NCI-H1930 (cell line): ENCODE measurements at places on chromosomes 5 and 9.

DNA sequence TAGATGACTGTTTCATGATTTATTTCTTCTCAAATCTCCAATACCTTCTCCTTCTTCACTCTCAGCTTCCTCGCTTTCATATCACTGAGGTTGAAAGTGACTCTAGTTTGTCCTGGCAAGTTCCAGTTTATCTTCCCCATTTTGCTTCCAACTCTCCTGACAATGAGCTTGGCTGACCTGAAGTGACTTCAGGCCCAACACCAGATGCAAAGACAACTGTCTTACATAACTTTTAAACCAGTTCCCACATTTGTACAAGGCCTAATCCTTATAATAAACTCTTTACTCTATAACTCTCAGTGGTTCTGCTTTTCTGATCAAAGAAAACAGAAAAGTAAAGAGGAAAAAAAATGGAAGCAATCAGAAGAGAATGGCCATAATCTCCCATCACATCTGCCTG, 22.0 kb downstream of the GNG10 start:
- DNase-seq = no peak

DNA sequence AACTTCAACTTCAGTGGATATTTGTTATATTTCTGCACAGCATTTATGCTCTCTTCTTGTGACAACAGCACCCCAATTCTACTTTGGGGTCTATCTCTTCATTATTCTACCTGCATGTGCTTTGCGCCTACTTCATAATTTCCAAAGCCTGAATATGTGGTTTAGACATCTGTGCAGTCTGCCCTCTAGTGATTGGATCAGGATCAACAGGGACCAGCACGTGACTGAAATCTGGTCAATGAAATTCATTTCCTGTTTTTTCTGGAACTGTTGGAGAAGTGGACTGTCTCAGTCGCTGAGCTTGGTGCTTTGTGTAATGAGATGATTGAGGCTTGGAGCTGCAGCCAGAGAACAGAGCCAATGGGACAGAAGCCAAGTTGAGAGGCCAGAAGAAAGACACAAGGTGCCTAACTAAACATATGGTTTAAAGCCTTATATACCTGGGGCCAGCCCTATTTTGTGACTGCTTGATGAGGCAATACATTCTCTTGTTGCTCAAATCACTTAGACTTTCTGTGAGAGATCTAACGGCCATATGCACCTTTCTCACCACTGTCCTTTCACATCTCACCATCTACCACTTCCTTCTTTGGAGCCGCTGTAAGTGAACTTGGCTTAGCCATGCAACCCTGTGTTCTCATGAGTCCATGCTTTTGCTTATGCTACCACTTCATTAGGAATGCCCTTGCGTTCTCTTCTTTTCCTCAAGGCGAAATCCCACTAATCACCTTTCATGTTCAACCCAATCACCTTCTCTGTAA, 68.8 kb upstream of the PPP2R2B start:
- no peak for DNase-seq

DNA sequence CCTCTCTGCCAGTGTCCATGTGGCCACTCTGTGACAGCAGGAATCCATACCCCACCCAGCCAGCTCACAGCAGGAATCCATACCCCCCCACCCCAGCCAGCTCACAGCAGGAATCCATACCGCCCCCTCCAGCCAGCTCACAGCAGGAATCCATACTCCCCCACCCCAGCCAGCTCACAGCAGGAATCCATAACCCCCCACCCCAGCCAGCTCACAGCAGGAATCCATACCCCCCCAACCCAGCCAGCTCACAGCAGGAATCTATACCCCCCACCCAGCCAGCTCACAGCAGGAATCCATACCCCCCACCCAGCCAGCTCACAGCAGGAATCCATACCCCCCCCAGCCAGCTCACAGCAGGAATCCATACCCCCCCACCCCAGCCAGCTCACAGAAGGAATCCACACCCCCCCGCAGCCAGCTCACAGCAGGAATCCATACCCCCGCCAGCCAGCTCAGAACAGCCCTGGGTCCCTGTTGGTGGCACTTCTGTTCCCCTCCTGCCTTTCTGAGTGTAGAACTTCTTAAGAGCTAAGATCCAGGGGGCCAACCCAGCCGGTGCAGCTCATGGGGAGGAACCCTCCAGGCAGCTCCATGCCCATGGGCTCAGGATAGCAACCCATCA, 8.4 kb upstream of the RXRA start:
- DNase-seq = no peak

DNA sequence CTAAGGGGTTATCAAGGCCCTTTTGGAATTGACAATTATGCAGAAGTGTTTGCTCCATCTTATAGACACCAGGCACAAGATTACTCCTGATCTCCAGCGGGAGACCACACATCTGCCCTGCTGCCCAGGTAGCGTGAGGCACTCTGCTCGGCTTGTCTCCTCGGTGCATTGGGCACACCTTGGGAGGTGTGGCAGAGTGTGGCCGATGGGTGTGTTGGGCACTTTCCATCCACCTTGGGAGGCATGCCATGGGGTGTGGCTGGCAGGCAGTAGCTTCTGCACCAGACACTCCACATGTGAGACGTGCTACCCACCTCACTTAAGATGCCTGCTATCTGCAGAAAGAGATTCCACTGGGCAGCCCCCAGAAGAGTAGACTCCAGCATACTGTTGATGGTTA, 54.1 kb downstream of the GADD45G start:
- DNase-seq = no peak
